ENCODE measurements at places on chromosomes 5 and 9. TPM values are rescaled to one million over a fixed set of nuclear protein-coding genes. Genes with fewer than 3 reads are reported as not detected.

The PPP2R2B gene
- total RNA-seq: 1.9 TPM

The DRD1 gene
- total RNA-seq: not detected

The IL7R gene
- 82.5 TPM for total RNA-seq

The TSSK1B gene
- not detected for total RNA-seq

All from activated CD8-positive, alpha-beta memory T cell treated with anti-CD3 and anti-CD28 coated beads for 36 hours (primary cell).